CD4-positive, alpha-beta T cell treated with Interleukin-2 at 100 ng/mL for 4 hours (primary cell): ENCODE measurements at places on chromosomes 6 and 20.

DNA sequence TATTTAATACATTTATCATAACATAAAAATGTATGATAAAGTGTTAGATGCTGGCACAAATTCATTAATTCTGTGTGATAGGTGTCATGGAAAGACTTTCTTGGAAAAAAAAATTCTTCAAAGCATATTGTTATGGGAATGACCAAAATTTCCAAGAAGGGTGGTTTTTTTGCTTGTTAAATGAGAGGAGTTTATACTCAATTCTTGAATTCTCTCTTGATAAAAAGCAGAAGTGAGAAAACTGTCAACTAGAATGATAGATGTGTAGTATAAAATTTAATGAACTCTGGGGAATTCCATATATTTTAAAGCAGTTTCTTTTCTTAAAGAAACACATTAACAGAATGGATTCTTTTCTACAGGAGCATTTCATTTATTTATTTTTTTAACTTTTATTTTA, 62.0 kb upstream of the SNAP91 start:
- DNase-seq = no peak

- DNase-seq = no peak
Measured at GRCh38 chr6:49988900-49989299, 19.5 kb upstream of the DEFB113 start.

DNA sequence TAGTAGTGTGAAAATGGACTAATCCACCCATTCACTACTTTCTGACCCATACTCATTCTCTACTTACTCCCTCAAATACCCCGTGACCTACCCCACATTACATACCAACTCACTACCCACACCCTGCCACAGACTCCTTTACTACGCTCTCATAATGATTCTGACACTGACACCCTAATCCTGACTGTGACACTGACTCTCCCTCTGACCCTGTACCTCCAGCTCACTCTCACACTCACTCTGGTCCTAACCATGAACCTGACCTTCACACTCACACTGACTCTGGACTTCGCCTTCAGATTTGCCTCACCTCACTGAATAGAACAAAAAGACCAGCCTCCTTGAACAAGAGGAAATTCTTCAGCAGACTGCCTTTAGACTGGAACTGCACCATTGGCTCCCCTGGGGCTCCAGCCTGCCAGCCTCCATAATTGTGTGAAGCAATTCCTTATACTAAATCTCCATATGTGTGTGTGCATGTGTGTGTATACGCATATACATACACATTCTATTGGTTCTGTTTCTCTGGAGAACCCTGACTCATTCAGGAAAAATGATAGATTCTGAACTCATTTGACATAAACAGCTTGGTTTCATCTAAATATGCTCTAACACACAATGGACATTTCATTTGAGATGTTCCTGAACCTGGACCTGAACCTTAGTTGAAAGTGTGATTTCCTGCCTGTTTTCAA, 10.5 kb upstream of the ZNF343 start:
- no peak for DNase-seq

DNA sequence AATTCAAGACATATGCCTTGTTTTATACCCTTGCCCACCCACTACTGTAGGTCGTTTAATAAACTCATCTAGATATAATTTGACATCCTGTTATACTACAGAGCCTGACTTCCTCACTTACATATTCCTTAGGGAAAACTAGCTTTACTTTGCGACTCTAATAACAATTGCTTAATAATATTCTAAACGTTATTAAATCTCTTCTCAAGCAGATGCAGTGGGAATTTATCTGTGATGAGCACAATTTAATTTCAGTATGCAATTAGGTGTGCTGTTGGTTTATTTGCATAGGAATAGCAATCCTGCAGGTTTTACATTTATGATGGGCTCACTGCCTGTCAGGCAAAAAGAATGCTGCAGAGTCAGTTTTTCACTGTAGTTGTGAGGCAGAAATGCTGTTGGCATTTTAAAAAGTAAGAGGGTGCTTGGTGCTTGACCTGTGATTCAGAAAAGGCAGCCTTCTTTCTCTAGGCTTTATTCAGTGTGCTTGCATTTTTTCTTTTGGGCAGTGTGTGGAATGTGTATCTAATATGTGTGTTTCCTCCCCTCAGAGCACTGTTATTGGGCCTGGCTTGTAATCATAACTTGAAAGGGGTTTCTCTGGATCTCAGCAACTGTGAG, 152.3 kb upstream of the SCGN start:
- no peak for DNase-seq
